ENCODE measurements at places on chromosomes 12 and 14. TPM values are rescaled to one million over a fixed set of nuclear protein-coding genes. Genes with fewer than 3 reads are reported as not detected.

DNA sequence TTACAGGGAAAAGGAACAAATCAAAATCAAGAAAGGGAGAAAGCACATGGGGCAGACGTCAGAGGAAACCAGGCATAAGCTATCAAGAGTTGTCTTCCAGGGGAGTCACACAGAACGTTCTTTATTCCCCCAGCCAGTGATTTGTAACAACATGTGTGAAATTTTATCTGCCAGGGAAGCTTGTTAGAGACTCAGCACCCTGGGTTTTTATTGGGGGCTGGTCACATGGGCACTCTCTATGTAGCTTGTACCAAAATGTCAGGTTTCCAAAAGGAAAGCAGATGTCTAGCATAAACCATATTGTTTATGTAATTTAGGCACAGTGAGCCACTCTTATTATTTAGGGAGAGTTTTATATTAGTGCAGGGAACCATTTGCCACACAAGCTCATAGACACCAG, 440.4 kb upstream of the DCN start:
- no peak for DNase-seq

DNA sequence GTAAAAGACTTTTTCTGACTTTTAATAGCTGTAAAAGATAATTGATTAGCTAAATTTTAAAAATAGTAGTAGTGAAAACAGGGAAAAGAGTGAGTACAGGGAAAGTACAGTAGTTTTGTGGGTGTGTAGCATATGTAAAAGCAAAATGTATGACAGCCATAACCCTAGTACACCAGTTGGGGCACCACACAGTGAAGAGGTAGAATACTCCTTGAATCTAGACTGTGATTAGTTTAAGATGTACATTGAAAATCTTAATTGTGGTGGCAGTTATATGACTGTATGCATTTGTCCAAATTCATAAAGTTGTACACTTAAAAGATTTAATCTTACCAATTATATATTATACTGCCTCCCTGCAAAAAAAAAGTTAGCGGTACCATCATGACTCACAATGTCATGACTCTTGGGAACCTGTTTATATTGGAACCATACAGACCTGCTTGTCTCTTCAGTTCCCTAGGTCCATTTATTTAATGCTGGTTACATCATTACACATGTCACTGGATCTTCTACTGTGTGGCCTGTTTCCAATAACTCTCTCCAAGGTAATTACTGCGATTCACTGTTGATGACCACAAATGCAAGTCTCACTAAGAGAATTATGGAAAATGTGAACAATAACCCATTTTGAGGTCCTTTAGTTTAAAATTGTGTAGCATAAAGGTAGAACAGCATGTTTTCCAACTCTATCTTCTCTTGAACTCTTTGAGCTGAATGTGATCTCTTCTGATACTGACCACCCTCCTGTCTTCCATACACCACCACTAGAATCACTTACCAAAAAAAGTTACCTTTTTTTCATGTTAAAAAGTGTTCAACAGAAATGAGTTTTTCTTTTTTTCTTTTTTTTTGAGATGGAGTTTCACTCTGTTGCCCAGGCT, 264.2 kb upstream of the AMIGO2 start:
- no peak for DNase-seq

- DNase-seq, result no peak
Measured at GRCh38 chr12:104055686-104056388, 5.8 kb upstream of the GLT8D2 start.

DNA sequence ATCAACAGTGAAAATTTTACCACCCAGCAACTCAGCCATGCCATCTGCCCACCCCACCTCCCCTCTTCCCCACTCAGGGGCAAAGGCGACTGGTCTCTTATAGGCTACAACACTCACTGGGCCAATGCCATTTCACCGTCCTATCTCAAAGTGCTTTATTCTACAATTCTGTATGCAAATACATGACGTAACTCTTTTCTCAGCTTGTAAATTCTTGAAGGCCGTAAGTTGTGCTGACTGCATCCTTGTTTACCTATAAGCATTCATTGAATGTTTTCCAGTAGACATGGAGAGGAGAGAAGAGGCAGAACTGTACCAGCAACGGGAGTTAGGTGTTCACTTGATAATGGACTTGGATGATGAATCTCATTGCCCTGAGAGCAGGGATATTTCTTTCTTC, 15.6 kb downstream of the BCL2L14 start:
- DNase-seq, result no peak

GRCh38 chr12:24226745-24227350, 277.4 kb upstream of the SOX5 start:
- peak; percentile 92 for DNase-seq

- no peak for DNase-seq
Measured at GRCh38 chr14:88695870-88696269, 96.9 kb downstream of the EML5 start.

DNA sequence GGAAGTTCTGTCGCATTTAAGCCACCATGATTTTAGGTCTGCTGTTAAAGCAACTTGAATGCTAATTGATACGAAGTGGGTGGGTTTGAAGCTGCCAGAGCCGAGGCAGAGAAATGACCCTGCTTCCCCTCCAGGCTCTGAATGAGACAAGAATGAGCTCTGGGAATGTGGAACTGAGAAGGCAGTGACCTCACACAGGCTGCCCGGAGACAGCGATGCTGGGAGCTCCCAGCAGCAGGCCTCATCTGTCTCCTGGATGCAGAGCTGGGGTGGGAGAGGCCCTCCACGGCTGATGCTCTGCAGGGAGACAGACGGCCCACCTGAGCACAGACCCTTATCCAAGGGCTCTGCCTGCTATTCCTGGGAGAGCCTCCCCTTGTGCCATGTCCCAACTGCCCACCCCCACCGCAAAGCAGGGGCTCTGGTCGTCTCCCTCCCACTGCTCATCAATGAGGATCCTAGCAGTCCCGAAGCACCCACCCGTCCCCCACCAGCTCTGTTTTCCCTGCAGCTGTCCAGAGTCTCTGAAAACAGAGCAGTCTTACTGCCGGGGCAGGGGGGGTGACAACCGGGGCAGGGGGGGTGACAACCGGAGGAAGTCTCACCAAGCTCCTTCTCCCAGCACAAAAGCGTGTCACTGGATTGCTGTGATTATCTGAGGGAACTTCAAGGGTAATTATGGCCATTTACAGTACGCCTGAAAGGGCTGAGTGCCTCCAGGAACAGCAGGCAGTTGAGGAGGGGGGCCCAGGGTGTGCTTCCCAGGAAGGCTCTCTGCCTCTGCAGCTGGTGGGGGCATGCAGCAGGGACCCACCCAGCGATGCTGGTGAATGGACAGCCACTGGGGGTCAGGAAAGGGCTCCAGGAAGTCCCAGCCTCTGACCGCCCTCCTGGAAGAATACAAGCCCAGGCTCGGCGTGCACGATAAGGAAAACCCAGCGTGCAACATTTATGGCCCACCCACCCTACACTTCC, 67.8 kb downstream of the CHGA start:
- DNase-seq, result no peak

DNA sequence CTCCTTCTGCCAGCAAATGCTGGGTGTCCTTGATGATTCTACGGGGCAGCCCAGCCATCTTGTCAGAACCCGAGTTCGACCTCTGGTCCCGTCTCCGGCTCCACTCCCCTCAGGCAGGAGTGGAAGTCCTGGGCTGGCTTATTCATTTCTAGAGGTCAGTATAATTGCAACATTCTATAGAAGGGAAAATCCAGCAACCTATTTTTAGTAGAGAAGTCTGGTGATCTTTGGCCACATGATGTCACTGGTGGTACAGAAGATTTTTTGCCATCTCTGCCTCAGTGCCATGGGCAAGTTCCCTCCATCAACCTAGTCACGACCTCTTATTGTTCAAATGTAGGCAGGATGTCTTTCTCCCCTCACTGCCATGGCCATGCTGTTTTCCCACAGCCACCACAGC, 22.4 kb downstream of the OR10G2 start:
- DNase-seq, result no peak

DNA sequence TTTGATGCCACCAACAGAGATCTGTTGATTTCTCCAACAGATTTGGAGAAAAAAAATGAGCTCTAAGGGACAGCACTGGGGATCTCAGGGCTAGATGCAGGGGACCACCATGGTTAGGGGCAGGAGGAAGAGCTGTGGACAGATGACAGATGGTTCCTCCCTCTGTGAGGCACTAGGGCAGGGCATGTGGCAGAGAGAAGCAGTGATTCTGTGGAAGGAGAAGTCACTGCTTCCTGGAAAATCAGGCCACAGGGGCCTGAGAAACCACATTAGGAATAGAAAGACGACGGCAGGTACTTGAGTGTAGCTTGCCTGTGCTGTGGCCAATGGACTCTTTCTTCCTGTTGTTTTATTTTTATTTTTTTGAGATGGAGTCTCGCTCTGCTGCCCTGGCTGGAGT, 24.9 kb upstream of the TMED2 start:
- DNase-seq, result peak; percentile 26

GRCh38 chr12:121769831-121770301, 23.6 kb downstream of the RHOF start:
- no peak for DNase-seq

GRCh38 chr14:100885196-100885595, 18.3 kb downstream of the RTL1 start:
- DNase-seq, result no peak

DNA sequence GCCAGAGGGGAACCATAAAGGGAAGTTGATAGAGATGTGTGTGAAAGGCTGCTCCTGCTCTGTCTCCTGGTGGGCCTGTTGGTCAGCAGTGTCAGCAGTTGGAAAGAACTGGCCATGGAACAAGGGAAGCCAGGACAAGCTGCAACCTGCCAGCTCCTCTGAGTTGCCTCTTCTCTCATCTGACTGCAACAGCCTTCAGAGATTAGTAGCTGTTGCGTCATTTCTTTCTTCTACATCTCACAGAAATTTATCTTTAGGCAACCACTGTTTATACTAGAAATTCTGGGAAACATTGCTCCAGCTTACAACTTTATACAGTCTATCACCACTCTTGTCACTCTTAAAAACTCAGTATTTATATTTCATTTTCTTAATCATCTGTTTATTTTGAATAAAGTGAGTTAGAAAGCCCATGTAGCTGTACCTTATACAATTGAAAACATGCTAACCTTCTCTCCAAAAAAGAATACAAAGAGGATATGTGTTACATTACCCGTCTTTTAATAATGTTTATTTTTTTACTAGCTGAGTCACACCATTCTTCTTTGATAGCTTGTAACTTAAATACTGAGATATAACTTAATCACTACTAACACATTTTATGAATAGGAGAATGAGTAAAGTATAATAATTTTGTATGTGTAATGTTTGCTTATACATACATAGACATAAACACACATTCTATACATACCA, 224.2 kb downstream of the LRFN5 start:
- DNase-seq, result no peak

GRCh38 chr12:25121916-25122315, 73.0 kb downstream of the DNAI7 start:
- no peak for DNase-seq

- DNase-seq, result no peak
Measured at GRCh38 chr14:104878582-104878981, 13.5 kb downstream of the CEP170B start.

DNA sequence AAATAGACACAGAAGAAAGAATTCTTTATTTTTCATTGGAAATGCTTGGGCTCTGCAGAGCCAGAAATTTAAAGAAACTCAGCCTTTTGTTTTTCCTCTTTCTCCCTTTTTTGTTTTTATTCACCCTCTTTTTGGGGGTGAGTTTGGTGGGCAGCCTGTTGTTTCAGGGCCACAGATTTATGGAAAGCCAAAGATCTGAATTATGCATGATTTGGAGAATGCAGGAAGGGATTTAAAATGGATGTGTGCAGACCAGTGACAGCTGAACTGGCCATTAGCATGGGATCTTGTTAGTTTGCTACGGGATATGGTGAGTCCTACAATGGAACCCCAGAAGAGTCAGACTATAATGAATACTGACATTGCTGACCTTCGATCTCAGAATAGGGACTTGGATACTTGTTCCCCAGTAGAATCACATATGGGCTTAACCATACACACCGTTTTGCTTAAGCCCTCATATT, 7.7 kb upstream of the ATXN2 start:
- no peak for DNase-seq

GRCh38 chr12:130563323-130563722, 152.8 kb downstream of the RIMBP2 start:
- DNase-seq, result no peak

DNA sequence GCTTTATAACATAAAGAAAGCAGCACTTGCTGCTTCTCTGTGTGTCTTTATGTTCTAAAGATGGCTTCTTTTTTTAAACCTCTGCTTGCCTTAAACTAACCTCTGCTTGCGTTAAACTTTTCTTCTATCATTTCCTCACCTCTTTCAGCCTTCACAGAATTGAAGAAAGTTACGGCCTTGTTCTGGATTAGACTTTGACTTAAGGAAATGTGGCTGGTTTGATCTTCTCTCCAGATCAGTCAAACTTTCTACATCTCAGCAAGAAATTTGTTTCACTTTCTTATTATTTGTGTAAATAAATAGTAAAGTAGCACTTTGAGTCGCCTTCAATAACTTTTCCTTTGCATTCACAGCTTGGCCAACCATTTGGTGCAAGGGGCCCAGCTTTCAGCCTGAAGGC, 64.2 kb downstream of the CMAS start:
- no peak for DNase-seq

GRCh38 chr12:98572010-98572409, 21.5 kb upstream of the SLC25A3 start:
- no peak for DNase-seq

DNA sequence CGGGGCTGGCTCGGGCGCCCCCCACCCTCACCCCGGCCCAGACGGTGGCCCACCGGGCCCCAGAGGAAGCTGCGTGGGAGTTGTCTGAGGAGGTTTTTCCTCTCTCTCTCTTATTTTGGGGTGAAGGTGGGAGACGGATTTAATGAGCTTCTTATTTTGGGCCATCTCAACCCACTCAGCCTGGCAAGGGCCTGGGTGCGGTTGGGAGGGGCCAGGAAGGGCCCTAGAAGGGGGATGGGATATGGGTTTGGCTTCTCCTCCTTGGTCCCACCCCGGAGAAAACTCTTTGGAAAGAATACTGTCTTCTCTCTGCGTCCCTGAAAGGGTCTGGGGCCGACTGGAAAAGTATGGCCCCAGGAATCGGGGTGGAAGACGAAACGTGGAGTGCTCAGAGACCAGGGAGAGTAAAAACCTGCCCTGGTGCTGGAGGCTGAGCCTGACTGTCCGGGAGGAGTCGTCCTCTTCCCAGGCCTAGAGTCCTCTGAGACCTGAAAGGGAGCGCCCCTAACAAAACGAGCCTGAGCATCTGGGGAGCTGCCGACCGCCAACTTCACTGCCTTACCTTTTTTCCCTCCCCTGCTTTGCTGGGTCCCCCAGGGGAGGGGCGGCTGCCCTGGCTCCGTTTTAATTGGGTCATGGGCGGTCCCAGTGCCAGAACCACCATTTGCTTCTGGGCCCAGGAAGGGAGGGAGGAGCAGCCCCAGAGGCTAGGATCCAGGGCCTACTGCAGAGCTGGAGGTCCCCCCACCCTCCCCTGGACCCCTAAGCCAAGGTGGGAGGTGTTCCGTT, 1.6 kb downstream of the MMP14 start:
- DNase-seq, result no peak

ACACB gene
- 28.8 TPM for total RNA-seq

EIF2S3B gene
- total RNA-seq, result 10.2 TPM

SCARB1 gene
- 28.0 TPM for total RNA-seq

CRADD gene
- total RNA-seq, result 17.2 TPM

TMEM229B gene
- 46.3 TPM for total RNA-seq

TRAFD1 gene
- total RNA-seq, result 33.4 TPM

MBD6 gene
- 24.5 TPM for total RNA-seq

TPH2 gene
- not detected for total RNA-seq

METTL25 gene
- 7.3 TPM for total RNA-seq
